ENCODE measurements at places on chromosomes 5 and 9.

DNA sequence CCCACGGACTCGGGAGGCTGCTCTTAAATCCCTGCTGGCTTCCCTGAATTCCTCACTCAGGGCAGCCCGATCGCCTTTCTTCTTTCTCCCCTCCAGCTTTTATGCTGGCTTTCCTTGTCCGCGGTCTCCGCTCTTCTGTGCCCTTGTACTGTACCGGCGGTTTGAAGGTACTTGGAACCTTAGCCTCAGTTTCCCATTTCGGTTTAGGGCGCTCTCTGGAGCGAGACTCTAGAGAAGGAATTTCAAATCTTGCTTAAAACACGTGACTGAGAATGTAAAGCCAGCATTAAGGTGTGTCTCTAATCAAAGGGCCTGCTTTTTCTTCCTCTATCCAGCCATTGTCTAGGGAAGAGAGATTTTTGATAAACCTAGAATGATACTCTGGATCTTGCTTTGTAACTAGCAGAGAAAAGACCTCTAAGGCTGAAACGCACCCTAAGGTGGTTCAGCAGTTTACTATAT is 650 bp downstream of the GPR107 start:
- DNase-seq, result no peak

DNA sequence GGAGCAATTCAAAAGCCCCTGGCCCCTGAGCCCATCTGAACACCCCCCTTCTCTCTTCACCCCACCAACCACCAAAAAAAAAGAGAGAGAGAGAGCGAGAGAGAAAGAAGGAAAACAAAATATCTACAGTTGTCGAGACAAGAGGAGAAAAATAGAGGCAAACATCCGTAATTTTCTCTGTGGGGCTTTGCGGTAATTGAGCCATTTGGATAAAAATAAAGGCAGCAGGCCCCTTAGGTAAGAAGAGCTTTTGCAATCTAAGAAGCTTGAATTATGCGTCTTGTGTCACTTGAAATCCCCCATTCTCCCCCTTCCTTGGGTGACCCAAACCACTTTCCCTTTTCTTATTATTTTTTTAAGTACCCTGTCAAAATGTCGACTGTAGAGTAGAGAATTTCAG is 35.5 kb upstream of the FUBP3 start:
- no peak for DNase-seq

- no peak for DNase-seq
These were observed 335.0 kb downstream of the NPR3 start for GRCh38 chr5:33046091-33046490.

GRCh38 chr5:111635916-111636570 is 121.0 kb downstream of the NREP start:
- DNase-seq, result no peak

DNA sequence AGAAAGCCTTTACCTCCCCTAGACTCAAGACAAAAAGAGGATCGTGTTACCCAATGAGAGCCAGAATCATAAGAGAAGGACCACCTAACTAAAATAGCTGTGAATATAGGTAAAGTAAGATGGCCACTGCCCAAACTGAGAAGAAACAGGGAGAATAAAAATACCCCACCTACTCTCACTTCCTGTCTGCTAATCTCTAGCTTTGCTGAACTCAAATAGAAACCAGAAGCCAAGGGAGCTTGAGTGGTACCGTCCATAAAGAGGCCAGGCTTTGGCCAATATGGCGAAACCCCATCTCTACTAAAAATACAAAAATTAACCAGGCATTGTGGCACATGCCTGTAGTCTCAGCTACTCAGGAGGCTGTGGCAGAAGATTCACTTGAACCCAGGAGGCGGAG is 123.0 kb upstream of the FST start:
- no peak for DNase-seq

DNA sequence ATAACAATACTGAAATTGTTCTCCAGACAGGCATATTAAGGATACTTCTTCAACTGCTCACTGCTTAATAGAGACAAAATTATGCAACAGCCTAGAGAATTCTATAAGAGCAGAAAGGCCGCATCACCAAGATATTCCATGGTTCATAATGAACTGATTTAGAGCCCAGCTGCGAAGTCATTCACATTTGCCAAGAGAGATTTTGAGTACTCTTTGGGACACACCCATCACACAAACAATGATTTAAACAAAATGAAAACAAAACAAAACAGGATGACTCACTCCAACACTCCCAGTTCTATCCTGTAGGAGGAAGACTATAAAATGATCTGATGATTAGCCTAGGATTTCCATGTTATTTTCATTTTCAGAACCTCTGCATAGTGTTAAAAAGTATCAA is 145.7 kb upstream of the GNA14 start:
- no peak for DNase-seq

GRCh38 chr9:34513567-34514214 is 9.1 kb downstream of the ENHO start:
- no peak for DNase-seq

DNA sequence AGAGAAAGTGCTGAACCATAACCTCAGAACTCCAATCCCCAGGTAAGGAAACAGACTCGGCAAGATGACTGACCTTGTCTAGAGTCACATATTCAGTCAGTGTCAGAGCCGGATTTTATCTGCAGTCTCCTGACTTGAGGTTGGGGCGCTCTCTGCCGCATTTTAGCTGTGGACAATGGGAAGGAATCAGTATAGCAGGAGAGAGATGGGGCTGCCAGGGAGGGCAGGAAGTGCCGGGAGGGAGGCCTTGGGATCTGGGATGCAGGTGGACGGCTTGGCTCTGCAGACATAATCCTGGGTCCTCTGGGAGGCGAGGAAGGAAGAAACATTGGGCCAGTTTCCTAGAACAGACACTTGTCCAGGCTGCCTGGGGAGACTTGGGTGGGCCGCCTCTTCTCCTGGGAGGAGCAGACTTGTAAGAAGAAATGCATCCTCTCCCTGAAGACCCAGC is 39.7 kb upstream of the COL15A1 start:
- no peak for DNase-seq

GRCh38 chr5:135738564-135738875 is 95.9 kb upstream of the SLC25A48 start:
- DNase-seq, result no peak

DNA sequence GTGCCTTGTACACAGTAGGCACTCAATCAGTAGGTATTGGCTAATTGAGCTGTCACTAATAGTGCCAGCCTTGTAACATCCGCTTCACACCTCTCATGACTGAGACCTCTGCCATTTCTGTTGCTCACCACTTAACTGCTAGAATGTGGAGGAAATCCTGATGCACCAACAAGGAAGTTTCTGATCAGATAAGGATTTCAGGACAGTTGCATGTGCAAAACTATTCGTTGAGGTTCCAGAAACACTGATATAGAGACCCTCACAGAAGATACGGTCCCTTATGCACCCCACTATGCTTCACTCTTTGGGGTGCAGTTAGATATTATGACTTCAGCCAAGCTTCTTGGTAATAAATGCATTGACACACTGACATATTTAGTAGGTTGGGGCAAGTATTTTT is 10.7 kb downstream of the SAP30L start:
- DNase-seq, result no peak

DNA sequence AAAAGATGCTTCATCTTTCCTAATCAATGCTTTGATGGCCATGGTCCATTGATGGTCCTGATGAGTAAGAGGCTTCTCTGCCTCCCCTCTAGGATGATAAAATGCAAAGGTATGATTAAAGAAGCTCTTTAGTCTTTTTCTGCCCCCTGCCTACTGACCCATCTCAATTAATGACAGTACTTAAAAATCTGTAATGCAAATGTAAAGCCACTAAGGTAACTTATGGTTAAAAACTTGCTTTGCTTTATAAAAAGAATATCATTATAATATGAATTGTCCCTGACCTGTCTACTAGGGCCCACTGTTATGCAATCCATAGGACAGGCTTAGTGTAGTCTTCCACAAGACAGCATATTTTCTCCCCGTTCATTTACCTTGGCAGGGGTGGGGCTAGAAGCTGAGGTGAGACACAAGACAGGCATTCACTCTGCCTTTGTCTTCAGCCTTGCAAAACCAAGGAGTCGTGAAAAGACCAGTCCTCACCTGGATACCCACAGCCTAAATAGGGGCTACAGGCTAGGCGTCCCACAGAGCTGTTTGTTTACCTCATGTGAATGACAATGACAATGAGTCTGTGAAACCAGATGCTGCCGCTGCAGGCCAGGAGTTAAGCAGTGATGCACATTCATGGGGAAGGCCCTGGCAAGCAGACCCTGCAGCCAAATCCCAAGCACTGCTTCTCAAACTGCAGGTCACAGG is 60.4 kb downstream of the BNC2 start:
- no peak for DNase-seq

DNA sequence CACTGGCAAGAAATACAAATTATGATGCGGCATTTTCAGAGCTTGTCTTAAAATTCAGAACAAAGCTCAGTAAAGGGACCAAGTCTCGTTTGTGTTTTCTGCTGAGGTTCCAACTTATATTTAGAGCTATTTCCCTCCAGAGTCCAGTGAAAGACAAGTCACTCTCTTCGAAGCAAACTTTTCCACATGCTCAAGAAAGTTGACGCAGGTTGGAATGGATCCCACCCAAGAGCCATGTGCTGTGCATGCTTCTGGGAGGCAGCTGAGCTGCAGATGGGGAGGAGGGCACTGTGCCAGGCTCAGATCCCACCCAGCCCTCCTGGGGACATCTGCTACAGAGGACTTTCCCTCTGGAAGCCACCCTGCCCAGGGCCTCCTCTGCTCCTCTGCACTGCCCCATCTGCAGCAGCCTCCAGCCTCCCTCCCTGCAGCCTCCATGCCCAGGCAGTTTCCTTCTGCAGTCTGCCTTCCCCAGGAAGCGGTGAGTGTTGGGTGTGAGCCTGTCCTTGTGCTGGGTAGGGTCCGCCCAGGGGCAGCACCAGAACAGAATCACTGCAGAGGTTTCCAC is 75.3 kb downstream of the COL23A1 start:
- DNase-seq, result no peak

- no peak for DNase-seq
These were observed 151.9 kb downstream of the INSYN2B start for GRCh38 chr5:169828385-169828784.

GRCh38 chr5:143886096-143886495 is 74.1 kb downstream of the HMHB1 start:
- no peak for DNase-seq

DNA sequence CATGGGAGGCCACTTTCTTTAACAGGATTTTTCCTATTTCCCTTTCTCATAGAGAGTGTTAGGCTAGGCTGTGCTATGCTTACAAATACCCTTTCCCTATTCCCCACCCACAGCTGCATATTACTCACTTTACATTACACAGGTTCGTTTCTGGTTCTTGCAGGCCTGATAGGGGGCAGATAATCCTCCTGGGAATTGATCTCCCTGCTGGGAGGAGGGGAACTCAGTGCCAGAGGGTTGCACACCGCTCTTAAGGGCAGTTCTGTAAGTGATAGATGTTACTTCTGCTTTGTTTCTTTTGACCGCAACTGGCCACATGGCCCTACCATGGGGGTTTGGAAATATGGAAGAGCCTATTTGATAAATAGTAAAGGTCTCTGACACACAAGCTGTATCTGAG is 54.0 kb upstream of the NTRK2 start:
- no peak for DNase-seq

DNA sequence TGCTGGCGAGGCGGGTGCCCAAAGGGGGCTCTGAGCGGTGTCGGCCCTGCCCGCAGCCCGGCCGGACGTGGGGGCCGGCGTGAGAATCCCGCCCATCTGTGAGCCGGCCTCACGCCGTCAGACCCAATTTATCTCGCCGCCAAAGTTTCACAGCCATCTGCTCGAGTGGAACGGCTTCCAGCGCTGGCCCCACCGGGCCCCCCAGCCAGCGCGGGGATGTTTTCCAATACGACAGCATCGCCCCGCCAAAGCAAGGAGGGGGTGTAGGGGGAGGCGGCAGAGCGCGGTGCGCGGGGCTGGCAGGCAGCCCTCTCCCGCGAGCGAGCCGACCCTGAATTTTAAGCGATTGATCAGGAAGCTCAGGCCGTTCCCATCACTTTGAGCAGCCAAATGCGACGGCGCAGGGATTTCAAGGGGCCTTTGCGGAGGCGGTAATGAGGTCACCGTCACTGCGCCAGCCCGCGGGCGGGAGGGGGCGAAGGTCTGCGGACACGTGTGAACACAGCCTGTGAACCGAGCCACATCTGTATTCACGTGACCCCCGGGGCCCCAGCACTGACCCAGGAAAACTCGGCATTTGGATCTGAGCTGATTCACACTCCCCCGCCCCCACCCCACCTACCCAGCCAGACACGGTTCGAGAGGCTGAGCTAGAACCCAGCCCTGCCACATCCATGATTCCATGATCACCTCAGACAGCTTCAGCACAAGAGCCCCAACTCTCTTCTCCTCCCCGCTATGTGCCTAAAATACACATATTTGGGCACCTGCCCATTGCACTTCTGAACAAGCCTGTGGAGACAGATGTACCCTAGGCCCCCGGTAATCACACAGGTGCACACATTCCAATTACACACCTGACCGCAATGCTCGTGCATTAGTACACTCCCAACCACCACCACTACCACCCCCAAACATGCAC is 47.8 kb upstream of the PSD2 start:
- no peak for DNase-seq

DNA sequence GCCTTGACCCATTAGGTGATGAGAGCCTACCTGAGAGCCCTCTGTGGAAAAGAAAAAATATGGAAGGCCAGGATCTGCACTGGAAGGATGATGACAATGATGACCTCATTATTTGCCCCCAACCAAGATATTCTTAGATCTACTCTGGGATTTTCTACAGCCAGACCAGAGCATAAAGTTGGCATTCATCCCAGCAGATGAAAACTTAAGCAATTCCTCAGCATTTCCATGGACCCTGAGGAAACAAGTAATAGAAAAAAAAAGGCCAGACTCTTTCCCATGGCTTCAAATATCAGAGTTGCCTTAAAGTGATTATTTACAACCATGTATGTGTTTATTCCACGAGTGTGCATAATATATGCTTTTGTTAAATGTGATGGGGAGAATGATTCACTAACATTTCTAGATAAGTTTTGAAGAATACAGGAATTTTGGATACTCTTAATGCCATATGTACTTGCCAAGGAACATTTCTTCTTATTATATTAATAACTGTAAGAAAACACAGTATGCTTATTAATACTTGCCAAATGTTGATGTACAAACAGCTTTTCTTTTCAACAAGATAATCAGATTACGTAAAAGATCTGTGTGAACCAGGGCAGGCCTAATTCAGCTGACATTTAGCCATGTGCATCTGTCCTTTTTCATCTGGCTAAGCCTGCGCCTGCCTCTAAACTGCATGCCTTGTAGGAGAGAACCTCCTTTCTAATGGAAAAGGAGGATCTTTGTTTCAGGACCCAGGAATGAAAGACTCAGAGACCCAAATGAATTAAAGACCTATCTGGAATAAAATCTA is 94.8 kb downstream of the ARRDC3 start:
- DNase-seq, result no peak

GRCh38 chr5:159899067-159900049 is 16.9 kb upstream of the ADRA1B start:
- DNase-seq, result no peak
